ENCODE measurements at places on chromosomes 16 and 17.

GRCh38 chr17:29178750-29179231, 1.4 kb downstream of the MYO18A start:
- DNase-seq: no peak

- DNase-seq: no peak
Observed at GRCh38 chr17:54760836-54761235, 139.8 kb upstream of the TOM1L1 start.

DNA sequence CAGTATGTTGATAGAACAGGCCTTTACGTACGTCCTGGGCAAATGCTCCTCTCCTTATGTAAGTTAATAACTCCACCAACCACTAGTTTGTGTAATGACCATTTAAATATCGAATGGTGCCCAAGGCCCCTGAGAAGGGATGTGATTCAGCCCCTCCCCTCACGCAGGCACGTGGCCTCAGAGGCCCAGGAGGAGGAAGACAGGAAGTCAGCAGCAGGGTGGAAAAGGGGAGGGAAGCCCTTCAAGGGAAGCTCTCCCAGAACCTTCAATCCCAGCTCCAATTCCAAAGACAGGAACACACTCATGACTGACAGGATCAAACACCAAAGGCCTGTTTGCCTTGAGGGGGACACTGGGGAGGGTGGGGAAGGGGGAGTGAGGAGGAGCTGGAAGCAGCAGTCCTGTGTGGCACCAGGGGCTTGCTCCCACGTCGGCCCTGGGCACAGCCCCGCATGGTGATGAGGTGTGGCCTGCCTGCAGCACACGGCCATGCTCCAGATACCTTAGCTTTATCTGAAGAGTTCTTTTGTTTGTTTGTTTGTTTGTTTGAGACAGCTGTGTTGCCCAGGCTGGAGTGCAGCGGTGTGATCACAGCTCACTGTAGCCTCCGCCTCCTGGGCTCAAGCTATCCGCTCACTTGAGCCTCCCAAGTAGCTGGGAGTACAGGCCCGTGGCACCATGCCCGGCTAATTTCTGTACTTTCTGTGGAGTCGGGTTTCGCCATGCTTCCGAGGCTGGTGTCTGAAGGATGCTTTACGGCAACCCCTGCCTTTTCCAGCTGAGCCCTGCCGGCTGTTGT, 105.0 kb downstream of the ZNF778 start:
- DNase-seq: no peak

DNA sequence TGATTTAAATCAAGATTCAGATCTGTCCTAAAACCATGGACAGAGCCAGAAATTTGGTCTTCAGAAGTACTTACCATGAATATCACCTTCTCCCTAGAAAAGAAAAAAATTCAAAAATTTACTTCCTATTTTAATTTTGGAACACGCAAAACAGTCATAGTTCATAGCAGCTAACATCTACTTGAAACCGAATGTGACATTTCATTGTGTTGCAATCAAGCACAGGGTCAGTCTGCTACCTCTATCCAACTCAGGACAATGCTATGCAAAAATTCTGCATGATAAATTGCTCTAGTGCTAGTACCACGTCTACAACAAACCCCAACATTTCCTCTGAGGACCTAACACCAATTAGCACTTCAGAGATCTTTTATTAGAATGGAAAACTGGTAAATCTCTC, 7.7 kb downstream of the JPT1 start:
- DNase-seq: no peak

GRCh38 chr17:27609611-27610303, 21.2 kb upstream of the LGALS9 start:
- DNase-seq: no peak

GRCh38 chr17:69335058-69335457, 8.1 kb upstream of the ABCA5 start:
- no peak for DNase-seq

- DNase-seq: no peak
Observed at GRCh38 chr16:70699696-70700095, 13.8 kb upstream of the MTSS2 start.

- DNase-seq: no peak
Observed at GRCh38 chr17:83132251-83133081, 53.1 kb downstream of the METRNL start.

DNA sequence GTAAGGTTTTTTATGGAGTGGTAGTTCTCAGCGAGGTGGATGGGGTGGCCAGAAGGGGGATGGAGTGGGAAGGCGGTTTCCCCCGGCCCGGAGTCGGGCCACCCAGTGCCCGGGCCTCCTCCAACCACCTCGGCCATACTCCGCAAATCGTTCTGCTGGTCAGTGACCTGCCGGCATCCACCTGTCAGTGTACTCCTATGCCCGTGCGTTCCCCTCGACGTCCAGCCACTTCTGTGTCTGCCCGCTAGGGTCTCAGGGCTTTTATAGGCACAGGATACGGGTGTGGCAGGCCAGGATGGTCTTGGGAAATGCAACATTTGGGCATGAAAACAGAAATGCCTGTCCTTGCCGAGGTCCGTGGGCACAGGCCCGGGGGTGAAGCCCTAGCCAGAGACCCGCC, 19.3 kb upstream of the ASGR2 start:
- no peak for DNase-seq

DNA sequence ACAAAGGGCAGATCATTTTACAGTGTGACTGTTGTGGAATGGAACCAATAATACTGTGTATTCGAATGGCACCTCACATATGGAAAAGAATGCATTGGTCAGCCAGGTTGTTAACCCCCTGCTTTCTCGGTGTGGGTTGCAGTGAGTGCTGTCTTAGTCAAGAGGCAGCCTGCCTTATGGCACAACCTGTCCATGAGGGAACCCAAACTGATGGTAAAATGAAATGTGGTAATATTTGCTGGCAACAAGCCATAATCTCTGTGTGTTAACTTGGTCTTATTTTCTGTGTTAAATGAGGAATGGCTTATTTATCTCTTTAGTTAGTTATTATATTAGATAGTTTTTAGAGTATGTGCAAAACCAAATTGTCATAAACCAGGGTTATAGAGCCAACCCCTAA, 81.6 kb downstream of the TMC6 start:
- DNase-seq: no peak

- DNase-seq: no peak
Observed at GRCh38 chr16:58809213-58809612, 75.1 kb upstream of the GOT2 start.

DNA sequence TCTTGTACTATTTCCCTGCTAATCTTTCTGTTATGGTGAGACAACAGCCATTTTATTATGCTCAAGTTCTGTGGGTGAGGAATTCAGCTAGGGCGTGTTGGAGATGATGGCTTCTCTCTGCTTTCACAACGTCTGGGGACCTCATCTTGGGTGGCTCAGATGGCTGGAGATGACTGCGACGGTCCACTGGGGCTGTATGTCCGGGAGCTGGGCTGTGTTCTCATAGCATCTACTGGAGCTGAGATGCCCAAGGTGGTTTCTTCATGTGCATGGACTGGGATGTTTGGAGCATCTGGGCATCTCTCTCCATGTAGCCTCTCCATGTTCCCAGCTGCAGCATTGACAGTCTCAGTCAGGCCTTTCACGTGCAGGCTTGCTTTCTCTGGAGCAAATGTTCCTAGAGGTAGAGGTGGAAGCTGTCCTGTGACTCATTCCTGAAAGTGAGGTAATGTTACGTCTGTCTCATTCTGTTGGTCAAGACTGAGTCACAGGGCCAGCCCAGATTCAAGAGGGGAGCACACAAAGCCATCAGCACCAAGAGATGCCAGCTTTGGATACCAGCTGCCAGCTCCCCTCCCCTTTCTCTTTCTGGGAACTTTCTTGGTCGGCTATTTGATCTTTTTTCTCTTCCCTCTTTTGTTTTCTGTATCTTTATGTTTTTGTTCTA, 96.2 kb downstream of the RAP1GAP2 start:
- DNase-seq: no peak

- DNase-seq: no peak
Observed at GRCh38 chr17:49521471-49522356, 26.6 kb downstream of the NGFR start.

Measured in cerebellar nuclear complex (tissue), 1 donor.